Activated naive CD8-positive, alpha-beta T cell treated with anti-CD3 and anti-CD28 coated beads, Interleukin-2, amount 10 ng/mL, durations not matched to agents 7 days and 5 days (primary cell): ENCODE measurements at places on chromosomes 4 and X.

GRCh38 chr4:1098311-1098925 lies 14.9 kb downstream of the RNF212 start:
- no peak for DNase-seq

- no peak for DNase-seq
These were observed 139.1 kb upstream of the ZIC3 start for GRCh38 chrX:137426695-137427425.

DNA sequence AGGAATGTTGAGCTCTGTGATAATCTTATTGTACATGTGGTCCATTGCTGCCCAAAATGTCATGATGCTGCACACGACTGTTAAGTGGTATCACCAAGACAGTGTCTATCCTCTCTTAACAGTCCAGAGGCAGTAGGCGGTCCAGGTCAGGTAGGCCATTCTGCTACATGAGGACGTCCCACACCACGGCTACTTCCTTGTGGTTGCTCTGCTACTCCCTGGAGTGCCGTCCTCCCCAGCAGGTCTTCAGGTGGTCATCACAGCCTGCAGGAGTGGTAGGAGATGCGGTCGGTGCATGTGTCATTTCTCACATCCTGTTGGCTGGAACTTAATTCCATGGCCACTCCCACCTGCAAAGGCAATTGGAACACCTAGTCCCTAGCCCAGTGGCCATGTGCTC lies 11.5 kb upstream of the STK32B start:
- no peak for DNase-seq

DNA sequence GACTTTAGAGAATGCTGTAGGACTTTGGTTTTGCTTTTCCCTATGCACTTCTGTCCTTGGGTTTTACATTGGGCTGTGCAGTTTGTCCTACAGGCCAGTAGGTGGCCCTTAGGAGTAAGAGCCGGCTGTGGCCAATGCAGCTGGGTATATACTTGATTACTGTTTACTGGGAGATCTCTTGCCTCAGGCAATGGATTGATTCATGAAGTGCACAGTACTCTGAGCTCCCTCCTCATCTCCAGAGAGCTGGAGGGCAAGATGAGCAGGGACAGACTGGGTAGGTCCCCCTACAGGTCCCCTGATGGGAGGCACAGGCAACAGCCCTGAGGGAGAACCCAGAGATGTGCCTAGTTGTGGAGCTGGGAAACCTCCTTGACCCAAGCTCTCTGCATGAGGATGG lies 103.8 kb upstream of the QRFPR start:
- no peak for DNase-seq

DNA sequence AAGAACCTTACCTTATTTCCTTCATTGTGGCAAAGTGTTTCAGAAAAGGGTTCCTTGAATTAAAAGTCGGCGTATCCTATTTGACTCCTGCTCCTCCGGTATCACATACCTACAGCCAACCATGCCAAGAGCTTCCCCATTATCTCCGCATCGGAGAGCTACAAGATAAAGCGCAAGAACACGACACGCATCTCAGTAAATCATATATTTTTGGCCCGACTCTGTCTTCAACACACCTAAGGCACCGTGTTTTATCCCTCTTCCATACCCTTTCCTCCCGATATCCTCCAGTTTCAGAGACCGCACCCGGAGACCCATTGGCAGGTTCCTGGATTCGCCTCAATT lies 497 bp upstream of the THAP9 start:
- DNase-seq = no peak

DNA sequence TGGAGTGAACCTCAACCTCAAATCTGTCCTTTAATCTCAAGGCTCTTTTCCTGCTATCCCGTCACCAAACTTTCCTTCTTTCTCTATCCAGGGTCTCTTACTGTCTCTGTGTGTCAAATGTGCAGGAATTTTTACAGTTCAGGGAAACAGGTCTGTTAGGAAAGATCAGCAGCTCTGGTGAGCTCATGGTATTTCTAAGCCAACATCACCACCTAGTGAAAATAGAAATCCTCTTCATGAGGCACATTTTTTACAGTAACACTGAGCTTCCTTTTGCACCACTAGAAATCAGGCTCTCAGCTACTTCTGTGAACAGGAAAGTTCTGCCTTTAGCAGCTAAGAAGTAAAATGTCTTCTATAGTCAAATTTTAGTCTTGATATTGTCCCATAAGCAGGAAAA lies 39.6 kb downstream of the NUDT11 start:
- DNase-seq = no peak

GRCh38 chr4:109755656-109756055 lies 25.8 kb upstream of the PLA2G12A start:
- no peak for DNase-seq

GRCh38 chr4:90078440-90078839 lies 48.8 kb upstream of the CCSER1 start:
- no peak for DNase-seq

GRCh38 chrX:150870487-150871340 lies 27.8 kb downstream of the CD99L2 start:
- DNase-seq = no peak

DNA sequence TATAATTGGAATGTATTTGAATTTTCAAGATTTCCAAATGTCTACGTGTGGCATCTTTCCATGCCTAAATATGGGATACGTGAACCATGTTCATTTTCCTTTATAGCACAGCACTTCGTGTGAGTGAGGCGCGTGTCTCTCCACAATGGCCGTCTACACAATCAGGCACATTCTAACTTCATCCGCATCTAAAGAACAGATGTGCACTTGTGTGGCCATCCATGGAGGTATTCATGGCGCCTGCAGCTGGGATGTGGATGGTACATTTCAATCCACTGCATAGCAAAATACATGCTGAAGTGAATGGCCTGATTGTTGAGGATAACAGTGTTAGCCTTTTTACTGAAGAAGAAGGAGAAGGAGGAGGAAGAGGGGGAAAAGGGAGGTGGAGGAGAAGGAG lies 34.5 kb upstream of the TRIM2 start:
- DNase-seq = no peak

DNA sequence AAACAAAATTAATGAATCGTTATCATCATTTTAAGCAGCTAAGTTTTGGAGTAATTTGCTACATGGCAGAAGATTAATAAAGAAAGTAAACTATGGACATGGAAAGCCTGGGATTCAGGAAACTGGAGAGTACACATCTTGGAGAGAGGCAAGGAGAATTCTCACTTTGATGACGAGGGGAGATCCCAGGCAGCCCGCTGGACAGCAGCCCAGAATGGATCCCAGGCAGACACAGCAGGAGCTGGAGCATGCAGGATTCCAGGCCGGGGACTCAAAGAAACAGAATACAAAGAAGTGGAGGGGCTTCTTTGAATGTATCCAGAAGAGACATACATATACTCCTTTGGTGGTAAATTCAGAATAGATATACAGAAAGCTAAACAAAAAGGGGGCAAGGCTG lies 118.0 kb upstream of the ATP6AP2 start:
- no peak for DNase-seq

DNA sequence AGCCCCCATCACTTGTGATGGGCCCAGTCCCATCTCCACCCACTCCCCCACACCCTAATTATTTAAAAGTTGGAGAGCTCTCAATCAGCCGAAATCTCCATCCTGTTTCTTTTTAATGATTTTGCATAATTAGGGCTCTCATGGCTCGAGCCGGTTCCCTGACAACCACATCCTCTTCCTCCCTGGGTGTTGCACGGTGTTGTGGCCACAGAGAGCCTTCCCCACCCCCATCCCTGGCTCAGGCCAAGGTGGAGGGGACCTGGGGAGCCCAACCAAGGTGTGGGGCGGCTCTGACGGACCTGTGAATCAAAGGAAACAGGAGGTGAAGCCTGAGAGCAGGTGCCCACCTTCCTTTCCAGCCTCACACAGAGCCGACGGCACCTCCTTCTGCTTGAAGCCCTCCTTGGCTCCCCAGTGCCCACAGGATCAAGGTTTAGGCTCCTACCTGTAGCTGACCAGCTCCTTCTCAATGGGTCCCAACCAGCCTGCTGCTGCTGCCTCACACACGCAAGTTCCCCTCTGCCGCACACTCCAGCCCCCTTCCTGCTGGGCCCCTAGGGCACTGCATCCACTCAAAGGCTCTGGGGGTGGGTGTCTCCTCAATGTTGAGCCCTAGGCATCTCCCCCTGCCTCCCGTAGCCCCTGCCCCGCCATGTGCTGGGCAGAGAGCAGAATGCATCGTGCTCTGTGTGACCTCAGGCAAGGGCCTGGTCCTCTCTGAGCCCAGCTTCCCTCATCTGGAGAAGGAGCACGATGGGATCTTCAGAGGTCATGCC lies 68.7 kb downstream of the WFS1 start:
- DNase-seq = peak; percentile 64

GRCh38 chr4:69239557-69240168 lies 25.1 kb upstream of the UGT2B11 start:
- DNase-seq = no peak

- no peak for DNase-seq
These were observed 29.6 kb downstream of the ADGRA3 start for GRCh38 chr4:22486276-22486675.

- no peak for DNase-seq
These were observed 29.5 kb upstream of the IL3RA start for GRCh38 chrX:1306909-1307625.

DNA sequence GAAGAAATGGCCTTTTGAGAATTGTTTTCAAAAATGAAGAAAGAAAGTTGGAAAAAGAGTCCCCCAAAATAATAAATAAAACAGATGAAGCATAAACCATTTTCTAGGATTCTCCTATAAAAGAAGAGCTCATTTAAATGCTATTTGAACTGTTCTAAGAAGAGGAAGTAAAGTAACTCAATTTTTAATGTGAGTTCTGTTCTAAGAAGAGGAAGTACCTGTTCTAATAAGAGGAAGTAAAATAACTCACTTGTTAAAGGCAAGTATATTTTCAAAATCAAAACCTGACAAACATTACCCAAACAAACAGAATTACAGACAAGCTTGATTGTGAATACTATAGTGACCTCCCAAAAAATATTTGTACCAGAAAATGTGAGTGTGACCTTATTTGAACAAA lies 1326.3 kb downstream of the C4orf33 start:
- DNase-seq = no peak

- no peak for DNase-seq
These were observed 3.3 kb downstream of the XPNPEP2 start for GRCh38 chrX:129741880-129742758.

- no peak for DNase-seq
These were observed 13.5 kb upstream of the LIMCH1 start for GRCh38 chr4:41524425-41524824.

DNA sequence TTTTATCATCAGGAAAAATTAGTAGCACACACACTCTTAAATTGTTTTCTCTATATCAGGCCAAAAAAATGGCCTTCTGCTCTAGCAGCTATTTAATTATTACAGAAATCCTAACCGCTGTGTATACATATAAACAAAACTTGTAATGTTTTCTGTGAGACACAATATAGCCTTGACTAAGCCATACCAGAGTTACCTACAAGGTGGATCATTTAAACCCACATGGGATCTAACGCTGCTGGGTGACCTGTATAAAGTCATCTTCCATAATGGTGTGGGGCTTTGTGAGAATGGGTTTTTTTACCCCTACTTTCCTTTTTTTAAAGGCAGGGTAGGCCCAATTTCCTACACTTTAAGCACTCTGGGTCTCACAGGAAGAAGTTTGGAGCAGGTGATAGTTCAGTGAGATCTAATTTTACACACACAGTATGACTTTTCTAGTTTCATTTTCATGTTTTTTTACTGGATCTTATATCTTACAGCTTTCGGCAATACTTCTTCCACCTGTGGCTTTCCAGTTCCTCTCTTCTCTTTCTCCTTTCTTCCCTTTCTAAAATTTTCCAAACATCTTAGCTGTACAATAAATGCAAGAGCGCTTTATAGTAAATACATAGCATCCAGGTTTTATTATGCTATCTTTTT lies 66.9 kb upstream of the MMAA start:
- DNase-seq = no peak

DNA sequence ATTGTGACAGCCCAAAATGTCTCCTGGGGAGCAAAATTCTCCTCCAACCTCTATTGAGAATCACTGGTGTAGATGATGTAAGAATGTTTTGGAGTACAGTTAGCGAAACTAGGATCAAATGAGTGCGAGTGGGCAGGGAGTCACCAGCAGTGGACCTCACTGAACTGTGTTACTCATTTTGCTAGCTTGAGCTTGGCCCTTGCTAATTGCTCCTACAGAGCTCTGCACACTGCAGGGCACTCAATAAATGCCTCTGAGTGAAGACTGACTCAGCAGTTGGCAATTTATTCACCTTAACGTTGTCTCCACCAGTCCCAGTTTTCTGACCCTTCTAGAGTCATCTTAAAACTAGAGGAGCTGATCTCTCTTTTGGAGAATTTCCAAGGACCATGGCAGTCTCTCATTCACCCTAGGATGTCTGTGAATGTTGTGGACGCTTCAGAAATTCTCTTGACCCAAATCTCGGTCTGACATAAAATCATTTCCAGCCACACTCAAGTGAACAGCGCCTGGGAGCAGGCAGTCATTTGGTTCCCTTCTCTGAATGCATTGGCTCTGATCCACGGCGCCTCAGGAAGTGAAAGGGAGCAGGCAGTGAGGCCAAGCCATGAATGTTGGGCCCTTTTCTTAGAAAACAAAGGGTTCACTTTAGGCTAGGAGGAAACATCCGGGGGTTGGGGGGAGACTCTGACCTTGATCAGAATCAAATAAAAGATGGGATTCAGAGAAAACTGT lies 148.1 kb downstream of the NWD2 start:
- DNase-seq = no peak

DNA sequence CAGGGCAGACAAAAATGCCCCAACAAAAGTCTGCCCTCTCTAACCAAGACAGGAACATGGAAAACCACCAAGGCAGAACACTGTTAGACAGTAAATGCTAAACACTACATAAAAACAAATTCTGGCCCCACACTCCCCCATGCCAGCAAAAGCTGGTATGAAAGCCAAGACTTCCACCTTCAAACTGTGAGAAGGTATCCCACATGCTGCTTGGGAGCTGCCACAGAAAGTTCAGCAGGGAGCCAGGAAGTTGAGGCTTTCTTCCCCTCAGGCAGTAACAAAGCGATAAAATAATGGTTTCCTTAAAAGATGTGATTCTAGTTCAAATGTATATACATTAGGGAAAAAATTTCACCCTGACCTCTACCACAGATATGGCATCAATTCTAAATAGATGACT lies 770.4 kb upstream of the NDST4 start:
- DNase-seq = no peak

DNA sequence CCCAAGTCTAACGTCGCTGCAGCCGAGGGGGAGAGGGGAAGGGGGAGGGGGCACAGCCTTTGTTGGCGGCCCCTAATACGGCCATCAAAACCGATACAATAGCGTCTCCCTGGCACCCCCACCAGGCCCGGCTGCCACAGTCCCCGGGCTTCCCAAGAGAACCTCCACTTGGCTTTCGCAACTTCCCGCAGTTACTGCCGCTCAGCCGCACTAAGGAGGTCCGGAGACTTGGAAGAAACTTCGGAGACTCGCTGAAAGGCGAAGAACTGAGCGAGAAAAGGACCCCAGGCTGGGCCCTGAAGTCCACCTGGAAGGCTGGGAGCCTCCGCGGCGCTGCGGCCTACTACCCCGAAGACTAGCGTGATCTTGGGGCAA lies 2.8 kb downstream of the NKX6-1 start:
- DNase-seq = no peak

- DNase-seq = no peak
These were observed 1.1 kb downstream of the MORF4L2 start for GRCh38 chrX:103685396-103685795.

GRCh38 chrX:122244080-122244479 lies 940.0 kb upstream of the GRIA3 start:
- DNase-seq = no peak

GRCh38 chr4:20049889-20050288 lies 201.8 kb upstream of the SLIT2 start:
- no peak for DNase-seq

- DNase-seq = no peak
These were observed 81.6 kb downstream of the RBPJ start for GRCh38 chr4:26402458-26402857.
